ENCODE measurements at places on chromosomes 11 and 22. TPM values are rescaled to one million over a fixed set of nuclear protein-coding genes. Genes with fewer than 3 reads are reported as not detected.
A peak's percentile ranks its signal among the peaks of the same experiment; 100 is the strongest.

DNA sequence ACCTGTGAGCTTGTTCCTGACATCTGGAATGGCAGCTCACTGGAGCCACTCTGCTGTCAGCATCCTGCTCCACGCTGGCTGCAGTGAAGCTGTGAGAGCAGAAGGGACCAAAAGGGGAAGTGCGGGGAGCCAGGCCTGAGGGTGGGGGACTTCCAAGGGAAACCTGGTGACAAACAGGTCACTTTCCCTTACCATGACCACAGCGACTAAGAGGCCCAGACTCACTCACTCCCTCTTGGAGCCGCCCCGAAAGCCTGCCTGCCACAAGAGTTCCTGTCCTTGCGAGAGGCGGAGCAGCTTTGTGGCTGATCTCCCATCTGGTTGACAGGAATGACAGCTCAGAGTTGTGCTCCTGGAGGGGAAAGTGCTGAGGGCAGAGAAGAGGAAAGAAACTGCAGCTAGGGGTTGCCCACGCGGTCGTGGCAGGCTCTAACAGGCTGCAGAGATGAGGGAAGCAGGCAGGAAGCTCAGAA, 183.8 kb upstream of the NTM start:
- no peaks in the 10 kb centered on the region for H3K27me3 ChIP-seq
- no peak for DNase-seq
- peaks cover 18% of the 10 kb centered on the region for H3K4me1 ChIP-seq
- no peak overlapping the region for H3K27ac ChIP-seq

GRCh38 chr11:69981119-69981784, 96.9 kb upstream of the ANO1 start:
- peaks cover 31% of the 10 kb centered on the region for H3K27me3 ChIP-seq
- no peaks in the 10 kb centered on the region for H3K36me3 ChIP-seq
- no peak overlapping the region for H3K27ac ChIP-seq
- DNase-seq: no peak

DNA sequence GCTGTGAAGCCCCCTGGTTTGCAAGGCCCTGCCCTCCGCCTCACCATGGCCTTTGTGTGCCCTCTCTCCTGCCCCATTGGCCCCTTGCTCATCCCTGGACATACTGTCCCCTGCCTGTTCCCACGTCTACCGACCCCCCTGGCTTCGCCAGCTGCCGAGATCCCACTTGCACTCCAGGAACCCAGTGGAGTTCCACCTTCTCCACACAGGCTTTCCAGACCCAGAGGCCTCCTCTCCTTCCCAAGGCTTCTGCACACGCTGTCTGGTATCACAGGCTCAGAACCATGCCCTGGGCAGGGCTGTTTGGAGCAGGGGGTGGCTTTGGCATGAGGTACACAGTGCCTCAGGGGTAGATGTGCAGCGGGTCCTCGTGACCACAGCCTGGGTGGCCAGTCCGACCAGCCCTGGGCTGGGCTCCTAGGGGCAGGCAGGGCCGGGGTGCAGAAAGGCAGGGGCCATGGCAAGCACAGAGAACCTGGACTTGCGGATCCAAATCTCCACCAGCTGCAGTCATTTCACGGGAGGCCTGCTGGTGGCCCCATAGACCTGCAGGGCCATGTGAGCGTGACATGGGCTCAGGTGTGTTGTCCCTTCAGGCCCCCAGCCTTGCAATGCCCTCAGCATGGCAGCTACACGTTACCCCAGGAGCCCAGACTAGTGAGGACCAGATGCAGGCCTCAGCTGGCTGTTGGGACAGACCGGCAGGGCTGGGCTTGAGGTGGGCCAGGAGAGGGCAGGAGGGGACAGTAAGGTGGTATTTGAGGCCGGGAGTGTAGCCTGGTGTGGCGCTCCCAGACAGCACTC, 9.5 kb downstream of the GRK2 start:
- H3K4me3 ChIP-seq: no peak overlapping the region
- peaks cover 41% of the 10 kb centered on the region for H3K4me1 ChIP-seq
- no peaks in the 10 kb centered on the region for H3K27me3 ChIP-seq

GRCh38 chr11:15099267-15099666, 15.5 kb upstream of the INSC start:
- peaks cover 5% of the 10 kb centered on the region for H3K36me3 ChIP-seq
- H3K27me3 ChIP-seq: peaks cover 3% of the 10 kb centered on the region
- no peak for DNase-seq
- no peak overlapping the region for H3K4me3 ChIP-seq
- no peaks in the 10 kb centered on the region for H3K4me1 ChIP-seq

DNA sequence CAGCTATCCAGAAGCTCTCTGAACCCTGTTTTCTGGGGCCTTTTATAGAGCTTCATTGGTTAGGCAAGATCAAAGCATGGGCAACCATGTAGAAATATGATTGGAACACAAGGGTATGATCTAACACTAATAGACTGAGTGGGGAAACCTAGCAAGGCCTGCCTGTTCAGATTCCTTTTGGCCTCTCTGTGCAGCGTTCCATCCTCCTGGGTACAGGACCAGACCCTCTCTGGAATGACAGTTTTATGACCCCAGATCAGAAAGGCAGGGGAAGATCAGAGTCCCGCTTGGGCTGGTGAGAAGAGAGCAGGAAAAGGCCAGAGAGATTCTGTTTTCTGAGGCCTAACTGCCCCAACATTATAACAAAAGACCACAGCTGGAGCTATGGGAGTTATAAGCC, 36.7 kb upstream of the VWA5A start:
- no peaks in the 10 kb centered on the region for H3K27me3 ChIP-seq
- H3K36me3 ChIP-seq: no peaks in the 10 kb centered on the region
- no peak for DNase-seq
- peaks cover 4% of the 10 kb centered on the region for H3K4me1 ChIP-seq

- H3K27ac ChIP-seq: no peak overlapping the region
- no peak for DNase-seq
- no peaks in the 10 kb centered on the region for H3K27me3 ChIP-seq
- H3K4me3 ChIP-seq: no peak overlapping the region
- H3K36me3 ChIP-seq: no peaks in the 10 kb centered on the region
Observed at GRCh38 chr11:32267679-32268187, 167.6 kb downstream of the WT1 start.

GRCh38 chr11:34049028-34049427, 2.5 kb upstream of the CAPRIN1 start:
- H3K27me3 ChIP-seq: peaks cover 3% of the 10 kb centered on the region
- H3K36me3 ChIP-seq: peaks cover 13% of the 10 kb centered on the region
- H3K27ac ChIP-seq: no peak overlapping the region
- no peak overlapping the region for H3K4me3 ChIP-seq
- H3K4me1 ChIP-seq: peaks cover 34% of the 10 kb centered on the region

GRCh38 chr11:95816037-95816436, 25.7 kb downstream of the CEP57 start:
- no peaks in the 10 kb centered on the region for H3K4me1 ChIP-seq
- DNase-seq: no peak
- peaks cover 35% of the 10 kb centered on the region for H3K36me3 ChIP-seq
- H3K27me3 ChIP-seq: no peaks in the 10 kb centered on the region

GRCh38 chr11:120259988-120260565, 20.1 kb downstream of the POU2F3 start:
- H3K36me3 ChIP-seq: no peaks in the 10 kb centered on the region
- no peak for DNase-seq
- H3K4me3 ChIP-seq: no peak overlapping the region
- H3K4me1 ChIP-seq: peaks cover 44% of the 10 kb centered on the region

- peaks cover 8% of the 10 kb centered on the region for H3K4me1 ChIP-seq
- DNase-seq: no peak
- H3K4me3 ChIP-seq: no peak overlapping the region
- H3K36me3 ChIP-seq: peaks cover 19% of the 10 kb centered on the region
- no peak overlapping the region for H3K27ac ChIP-seq
Observed at GRCh38 chr11:34454308-34455032, 15.7 kb downstream of the CAT start.

Gene F2
- total RNA-seq: 0.73 TPM

DNA sequence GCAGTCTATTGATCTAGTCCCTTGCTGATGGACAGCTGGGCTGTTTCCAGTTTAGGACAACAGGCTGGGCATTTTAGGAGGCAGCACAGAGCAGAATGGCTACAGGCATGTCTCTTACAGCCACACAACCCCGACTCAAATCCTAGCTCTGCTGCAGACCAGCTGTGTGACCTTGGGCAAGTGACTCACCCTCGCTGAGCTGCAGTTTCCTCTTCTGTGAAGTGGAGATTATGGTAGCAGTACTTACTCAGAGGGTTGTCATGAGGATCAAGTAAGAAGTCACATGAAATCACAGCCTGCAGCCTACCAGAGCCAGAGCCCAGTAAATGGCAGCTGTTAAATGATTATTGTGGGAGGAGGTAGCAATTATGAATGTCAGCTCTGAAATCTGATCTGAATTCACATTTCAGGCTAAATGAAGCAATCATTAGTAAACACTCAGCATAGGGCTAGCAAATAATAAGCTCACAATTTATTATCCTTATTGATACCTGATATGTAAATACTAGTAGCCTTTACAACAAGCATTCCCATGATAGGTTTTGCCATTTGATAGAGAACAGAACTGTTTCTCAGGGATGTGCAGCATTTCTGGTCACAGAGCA, 58.9 kb downstream of the MYEOV start:
- peaks cover 4% of the 10 kb centered on the region for H3K4me1 ChIP-seq
- no peaks in the 10 kb centered on the region for H3K27me3 ChIP-seq
- H3K27ac ChIP-seq: no peak overlapping the region
- H3K36me3 ChIP-seq: no peaks in the 10 kb centered on the region

Gene LRRC74B
- not detected for total RNA-seq

GRCh38 chr22:38697425-38698089, 3.2 kb downstream of the JOSD1 start:
- peaks cover 13% of the 10 kb centered on the region for H3K36me3 ChIP-seq
- peaks cover 35% of the 10 kb centered on the region for H3K4me1 ChIP-seq
- no peaks in the 10 kb centered on the region for H3K27me3 ChIP-seq
- H3K4me3 ChIP-seq: no peak overlapping the region
- no peak for DNase-seq
- no peak overlapping the region for H3K27ac ChIP-seq

Gene DGCR2
- total RNA-seq: 56.8 TPM

DNA sequence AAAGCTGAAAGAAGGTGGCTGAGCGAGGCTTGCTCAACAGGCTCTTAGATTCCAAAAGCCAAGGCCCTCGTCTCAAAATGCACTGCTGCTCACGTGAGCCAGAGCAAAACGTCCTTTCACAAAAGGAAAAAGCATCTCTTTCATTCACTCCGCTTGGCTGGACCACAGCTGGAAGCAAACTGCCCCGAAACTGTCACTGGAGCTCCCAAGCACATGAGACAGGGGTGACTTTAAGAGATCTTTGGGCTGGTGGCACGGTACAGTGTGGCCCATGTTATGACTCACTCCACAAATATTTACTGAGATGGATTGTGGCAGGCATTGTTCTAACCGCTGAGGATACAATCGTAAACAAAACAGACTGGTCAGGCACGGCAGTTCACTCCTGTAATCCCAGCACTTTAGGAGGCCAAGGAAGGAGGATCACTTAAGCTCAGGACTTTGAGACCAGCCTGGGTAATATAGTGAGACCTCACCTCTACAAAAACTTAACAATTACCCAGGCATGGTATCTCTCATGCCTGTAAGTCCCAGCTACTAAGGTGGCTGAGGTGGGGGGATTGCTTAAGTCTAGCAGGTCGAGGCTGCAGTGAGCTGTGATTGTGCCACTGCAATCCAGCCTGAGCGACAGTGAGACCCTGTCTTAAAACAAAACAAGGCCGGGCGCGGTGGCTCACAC, 3.6 kb downstream of the PLA2G6 start:
- H3K4me1 ChIP-seq: peaks cover 30% of the 10 kb centered on the region
- H3K36me3 ChIP-seq: no peaks in the 10 kb centered on the region
- H3K27ac ChIP-seq: peak overlapping the region; percentile 68
- H3K27me3 ChIP-seq: no peaks in the 10 kb centered on the region
- H3K4me3 ChIP-seq: no peak overlapping the region
- DNase-seq: no peak
